Stimulated activated CD8-positive, alpha-beta memory T cell treated with anti-CD3 and anti-CD28 coated beads, Interleukin-7, amount 100 ng/mL, for 48 hours (primary cell): ENCODE measurements at places on chromosomes 7 and 10.

GRCh38 chr10:76641215-76641614 is 996.4 kb downstream of the KCNMA1 start:
- no peak for DNase-seq

- no peak for DNase-seq
Observed at GRCh38 chr10:77049896-77050295, 587.7 kb downstream of the KCNMA1 start.

GRCh38 chr10:7192061-7192460 is 218.8 kb downstream of the SFMBT2 start:
- no peak for DNase-seq

DNA sequence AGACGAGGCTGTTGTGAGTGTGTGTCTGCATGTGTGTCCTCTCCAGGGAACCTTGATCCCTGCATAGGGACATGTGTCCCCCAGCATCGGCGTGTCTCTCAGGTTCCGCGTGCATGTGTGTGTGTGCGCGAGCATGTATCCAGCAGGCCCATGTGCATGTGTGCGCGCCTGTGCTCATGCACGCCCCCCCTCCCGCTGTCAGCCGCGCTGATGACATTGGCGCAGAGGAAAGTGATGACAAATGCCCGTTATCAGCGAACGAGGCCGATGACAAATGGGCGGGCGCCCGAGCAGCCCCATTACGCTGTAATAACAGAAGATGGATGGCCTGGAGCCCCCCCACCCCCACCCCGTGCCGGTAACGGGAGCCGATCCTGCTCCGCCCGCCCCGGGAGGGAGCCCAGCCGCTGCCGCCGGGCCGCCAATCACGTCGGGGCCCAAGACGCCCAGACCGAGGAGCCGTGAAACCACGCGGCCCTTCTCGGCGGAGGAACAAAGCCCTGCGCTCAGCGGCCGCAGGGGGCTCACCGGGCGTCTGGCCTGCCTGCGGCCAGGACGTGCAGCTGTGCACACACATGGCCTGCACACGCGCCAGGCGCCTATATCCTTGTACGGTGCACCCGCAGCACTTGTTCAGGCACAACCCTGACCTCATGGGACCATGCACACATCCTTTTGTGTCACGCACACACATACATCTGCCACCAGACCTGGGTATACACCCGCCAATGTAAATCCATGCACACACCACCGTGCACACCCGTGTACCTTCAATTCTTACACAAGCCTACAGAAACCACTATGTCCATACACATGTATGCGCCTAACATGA is 21.5 kb downstream of the POLL start:
- DNase-seq, result no peak

GRCh38 chr7:25959168-25959734 is 192.7 kb upstream of the NFE2L3 start:
- no peak for DNase-seq

DNA sequence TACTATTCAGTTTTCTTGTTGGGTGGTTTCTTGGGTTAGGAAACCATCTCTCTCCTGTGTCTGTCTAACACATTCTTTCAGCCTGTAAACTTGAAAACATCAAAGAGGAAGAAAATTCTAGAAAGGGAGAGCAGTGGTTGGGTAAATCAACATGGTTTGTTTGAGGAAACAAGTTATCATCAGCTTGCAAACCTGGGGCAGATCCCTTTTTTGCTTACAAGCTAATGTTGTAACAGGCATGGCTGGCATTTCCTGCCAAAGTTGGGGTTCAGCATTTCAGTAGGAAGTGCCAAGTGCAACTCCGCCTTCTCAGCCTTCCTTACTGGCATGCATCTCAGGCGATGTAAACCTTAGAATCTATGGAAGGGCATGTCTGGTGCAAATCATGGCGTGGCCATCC is 112.6 kb downstream of the EEPD1 start:
- no peak for DNase-seq
